NCI-H69 (cell line): ENCODE measurements at places on chromosomes 7 and 10.

DNA sequence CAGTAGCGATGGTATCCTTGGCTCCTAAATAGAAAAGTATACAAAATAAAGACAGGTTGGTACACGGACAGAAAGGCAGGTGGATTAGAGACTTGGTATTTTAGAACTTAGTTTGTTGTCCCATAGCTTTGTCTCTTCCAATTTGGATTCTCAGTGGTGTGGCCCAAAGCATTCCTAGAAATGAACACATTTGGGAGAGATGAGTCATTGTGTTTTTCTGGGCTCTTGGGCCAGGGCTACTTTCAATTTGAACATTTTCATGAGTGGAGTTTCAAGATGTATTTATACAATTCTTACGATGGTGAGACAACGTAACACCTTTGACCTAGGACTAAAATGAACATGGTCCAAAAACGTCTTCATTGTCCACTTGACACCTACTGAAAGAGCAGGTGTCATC lies 225.1 kb upstream of the YAE1 start:
- no peak for DNase-seq

- DNase-seq: no peak
Measured at GRCh38 chr7:25832456-25832855, 319.5 kb upstream of the NFE2L3 start.

- peak; percentile 38 for DNase-seq
Measured at GRCh38 chr7:12350971-12351370, 52.7 kb downstream of the VWDE start.

DNA sequence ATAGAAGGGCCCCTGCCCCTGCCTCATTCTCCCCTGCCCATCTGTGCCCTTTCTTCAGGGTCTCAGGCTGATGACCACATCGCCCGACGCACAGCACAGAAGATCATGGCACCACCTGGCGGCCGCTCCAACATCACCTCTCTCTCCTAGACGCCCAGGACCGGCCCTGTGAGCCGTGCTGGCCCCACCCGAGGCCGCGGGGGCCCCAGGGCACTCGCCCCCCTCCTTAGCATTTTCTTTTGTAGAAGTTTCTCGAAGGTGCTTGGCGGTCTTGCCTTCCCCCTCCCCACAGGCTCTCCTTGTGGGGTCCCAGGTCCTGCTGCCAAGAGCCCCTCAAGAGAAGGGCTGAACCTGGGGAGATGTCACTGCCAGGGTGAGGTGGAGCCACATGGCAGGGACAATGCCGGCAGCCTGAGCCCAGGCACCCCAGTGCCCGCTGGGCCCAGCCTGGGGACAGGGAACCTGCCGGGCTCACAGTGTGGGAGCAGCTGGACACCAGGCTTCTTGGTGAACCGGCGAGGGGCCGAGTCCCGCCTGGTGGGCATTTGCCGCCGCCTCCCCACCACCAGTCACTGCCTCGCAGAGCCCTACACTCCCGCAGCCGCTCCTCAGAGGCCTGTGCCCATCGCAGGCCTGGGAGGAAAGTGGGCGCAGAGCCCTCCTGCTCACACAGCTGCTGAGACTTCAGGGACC lies 18.2 kb downstream of the DPYSL4 start:
- no peak for DNase-seq

DNA sequence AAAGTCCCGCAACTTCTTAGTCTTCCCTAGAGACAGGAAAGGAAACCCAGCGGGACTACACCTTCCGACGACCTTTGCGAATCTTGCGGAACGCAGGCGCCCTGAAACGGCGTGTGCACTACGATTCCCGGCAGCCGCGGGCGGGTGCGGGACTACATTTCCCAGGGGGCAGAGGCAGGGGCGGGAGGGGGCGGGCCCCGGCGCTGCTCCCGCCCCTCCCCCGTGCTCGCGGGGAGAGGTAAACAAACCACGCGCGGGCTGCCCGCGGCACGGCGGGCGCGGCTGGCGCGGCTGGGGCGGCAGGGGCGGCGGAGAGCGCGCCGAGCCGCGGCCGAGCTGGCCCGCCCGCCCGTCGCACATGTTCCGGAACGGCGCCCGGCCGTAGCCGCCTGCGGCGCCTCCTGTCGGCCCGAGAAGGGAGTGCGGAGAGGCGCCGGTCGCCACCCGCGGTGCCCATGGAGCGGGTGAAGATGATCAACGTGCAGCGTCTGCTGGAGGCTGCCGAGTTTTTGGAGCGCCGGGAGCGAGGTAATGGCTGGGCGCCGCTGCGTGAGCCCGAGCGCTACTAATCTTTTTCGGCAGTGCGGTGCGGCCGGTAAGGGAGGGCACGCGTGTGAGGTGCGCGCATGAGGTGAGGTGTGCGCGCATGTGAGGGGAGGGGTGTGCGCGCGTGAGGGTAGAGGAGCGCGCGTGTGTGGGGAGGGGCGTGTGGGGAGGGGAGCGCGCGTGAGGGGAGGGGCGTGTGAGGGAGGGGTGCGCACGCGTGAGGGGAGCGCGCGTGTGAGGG lies 18.5 kb downstream of the MXI1 start:
- DNase-seq: peak; percentile 93

GRCh38 chr10:106267591-106267990 lies 896.9 kb downstream of the SORCS1 start:
- no peak for DNase-seq

DNA sequence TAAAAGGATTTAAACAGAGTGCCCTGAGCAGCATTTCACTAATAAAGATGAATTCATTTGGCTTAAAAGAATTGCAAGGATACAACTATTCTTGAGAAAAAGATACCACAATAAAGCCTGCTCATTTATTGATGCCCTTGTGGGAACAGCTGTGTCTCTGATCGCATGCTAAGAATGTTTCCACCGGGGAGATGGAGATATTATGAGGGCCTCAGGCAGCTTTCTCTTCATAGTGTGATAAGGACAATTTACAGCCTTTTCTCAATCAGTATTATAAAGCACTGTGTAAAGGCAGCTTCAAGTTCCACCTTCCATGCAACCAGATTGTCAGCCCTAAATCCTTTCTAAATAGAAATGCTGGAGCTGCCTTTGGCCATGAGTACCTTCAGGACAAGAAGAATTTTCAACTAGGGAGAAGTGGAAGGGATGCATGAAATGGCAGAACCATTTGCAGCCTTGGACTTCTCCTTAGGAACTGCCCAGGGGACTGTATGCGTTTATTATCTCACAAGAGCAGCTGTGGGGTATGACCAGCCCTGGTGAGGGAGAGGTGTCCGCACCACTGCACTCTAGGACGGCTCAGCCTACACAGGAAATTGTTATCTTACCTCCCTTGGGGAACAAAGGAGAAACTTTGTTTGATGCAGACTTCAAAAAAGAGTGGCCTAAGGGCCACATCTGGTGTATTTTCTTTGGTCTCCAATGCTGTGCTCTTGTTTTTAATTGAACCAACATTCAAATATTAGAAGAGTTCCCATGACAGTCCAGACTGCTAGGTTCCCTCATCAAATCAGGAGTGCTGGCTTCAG lies 116.9 kb upstream of the PCGF5 start:
- no peak for DNase-seq

DNA sequence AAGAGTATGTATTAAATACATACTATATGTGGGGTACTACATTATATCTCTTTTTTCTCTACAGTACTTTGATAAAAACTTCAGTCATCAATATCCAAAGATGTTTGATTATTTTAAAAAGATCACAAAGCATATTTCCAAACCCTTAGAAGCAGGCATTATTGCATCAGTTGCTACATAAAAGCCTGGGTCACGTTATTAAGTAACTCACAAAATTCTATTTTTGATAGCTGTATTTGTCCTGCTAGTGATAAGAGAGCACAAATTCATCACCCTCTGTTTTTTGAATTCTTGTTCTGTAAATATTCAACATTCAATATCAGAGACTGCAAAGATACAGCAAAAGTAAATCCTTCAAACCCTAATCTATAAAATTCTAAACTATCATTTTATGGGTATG lies 30.0 kb downstream of the A1CF start:
- no peak for DNase-seq

DNA sequence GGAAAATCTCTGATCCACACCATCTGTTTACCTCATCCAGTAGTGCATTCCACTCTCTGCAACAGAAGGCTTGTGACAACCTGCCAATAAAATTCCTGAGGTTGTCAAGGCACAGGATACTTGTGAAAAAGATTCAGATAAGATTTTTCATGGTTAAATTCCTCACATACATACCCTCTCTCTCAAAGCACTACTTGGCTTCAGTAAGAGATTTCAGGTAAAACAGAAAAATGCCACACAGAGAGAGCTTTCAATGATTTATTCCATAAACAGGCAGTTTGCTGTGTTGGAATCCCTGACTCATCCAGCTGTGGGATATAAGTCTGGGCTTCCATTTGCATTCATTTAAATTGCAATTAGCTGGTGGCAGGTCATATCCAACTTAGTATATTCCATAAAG lies 99.7 kb upstream of the CAV2 start:
- no peak for DNase-seq

DNA sequence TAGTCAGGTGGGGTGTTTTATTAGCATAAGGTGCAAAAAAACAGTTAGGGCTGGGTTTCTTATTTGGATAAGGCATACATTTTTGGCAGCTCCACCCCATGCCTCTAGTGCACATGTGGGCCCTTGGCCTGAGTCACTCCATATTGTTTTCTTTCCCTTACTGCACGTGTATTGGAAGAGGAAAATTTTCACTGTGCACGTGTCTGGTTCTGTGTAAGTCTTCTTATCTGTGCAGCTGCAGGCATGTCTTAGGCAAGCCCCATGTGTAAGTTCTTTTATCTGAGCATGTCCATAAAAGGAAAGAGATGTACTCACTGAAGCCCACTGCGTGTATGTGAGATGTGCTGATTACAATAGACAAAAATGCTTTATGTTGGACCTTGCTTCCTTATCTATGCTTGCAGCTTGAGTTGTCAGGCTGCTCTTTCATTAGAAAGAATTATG lies 540.3 kb upstream of the IGFBP3 start:
- DNase-seq: no peak

GRCh38 chr10:30600005-30600404 lies 29.5 kb downstream of the LYZL2 start:
- DNase-seq: no peak

- DNase-seq: no peak
Measured at GRCh38 chr10:12418000-12418399, 68.7 kb downstream of the CAMK1D start.

- no peak for DNase-seq
Measured at GRCh38 chr10:62029401-62029800, 127.9 kb downstream of the ARID5B start.

GRCh38 chr10:100744136-100744986 lies 1.0 kb upstream of the PAX2 start:
- DNase-seq: peak; percentile 19

DNA sequence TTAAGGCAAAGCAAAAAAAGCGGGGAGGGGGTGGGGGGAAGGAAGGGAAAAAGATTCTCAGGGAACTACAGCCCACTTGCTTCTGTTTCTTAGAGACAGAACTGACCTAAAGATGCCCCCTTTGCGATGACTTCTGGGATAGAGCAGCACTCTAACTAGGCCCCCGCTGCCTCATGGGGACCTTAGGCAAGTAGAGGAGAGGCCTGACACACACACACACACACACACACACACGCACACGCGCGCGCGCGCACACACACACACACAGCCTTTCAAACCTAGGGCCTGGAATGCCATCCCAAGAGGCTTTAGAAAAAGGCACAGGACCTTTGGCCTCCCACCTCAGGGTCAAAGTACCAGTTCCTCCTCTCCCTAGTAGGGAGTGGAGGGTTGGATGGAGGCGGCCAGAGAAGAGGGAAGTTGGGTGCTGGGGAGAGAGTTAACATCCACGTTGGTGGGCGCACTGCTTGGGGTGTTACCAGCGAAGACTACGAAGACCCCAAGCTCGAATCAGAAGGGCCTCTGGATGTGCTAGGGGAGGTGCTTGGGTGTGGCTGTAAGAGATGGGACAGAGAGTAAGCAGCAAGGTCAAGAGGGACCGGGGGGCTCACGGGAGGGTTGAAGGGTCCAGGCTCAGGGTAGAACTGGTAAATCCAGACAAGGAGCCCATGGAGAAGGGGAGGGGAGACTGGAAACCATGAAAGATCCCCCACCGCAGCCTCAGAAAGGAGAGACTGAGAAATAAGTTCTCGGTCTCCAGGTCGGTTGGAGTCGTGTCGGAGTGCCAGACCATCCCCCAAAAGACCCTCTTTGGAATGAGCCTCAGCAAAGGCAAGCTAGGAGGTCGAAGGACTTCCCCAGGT lies 1.2 kb upstream of the COL1A2 start:
- no peak for DNase-seq

- peak; percentile 31 for DNase-seq
Measured at GRCh38 chr7:73888959-73889358, 28.0 kb downstream of the TMEM270 start.

DNA sequence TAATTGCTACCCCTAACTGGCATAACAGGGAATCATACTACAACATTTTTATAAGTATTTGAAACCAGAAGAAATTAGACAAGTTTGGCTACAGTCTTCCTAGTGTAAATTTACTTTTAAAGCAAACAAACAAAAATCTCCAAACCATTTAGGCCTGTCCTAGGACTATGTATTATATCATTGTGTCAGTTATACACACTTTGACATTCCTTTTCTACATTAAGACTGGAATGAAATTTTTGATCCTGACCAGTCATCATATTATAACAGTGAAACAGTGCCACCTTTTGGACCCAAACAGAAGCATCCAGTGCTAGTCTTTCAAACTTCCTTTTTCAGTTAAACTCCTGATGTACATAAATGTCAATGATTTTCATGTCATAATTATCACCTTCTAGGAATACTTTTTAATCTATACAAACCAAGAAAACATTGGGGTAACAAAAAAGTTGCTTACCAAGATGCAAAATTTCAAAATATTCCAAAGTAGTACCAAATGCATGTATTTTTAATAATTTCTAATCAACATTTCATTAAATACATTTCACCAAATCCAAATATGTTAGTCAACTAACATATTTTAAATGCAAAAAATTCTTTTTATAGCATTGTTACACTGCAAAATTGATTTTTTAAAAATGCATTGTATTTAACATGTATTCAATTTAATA lies 75.7 kb downstream of the IMMP2L start:
- DNase-seq: peak; percentile 83

DNA sequence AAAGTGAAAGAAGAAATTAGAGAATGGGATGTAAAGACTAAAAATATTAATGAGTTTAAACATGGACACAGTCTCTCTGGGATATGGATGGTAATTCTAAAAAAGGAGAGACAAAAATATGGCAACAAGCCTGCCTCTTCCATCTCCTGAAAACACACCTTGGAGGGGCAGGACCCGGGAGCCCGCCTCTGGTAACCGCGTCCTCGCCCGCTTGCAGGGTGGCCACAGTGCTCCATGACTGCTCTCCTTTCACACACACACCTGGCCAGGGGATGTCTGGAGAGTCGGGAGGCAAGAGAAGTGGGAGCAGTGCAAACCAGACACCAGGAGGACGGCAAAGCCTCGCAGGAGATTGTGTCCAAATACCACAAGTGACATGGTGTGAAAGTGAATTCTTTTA lies 166.3 kb downstream of the ZMYND11 start:
- DNase-seq: no peak
